Nasal cavity respiratory epithelium epithelial cell of viscerocranial mucosa (primary cell): ENCODE measurements at places on chromosomes 3 and 15. TPM values are rescaled to one million over a fixed set of nuclear protein-coding genes. Genes with fewer than 3 reads are reported as not detected.

Gene PPP1R14D
- not detected in 2 replicates for total RNA-seq

Gene ARL6IP5
- total RNA-seq = 41.0 and 97.0 TPM in 2 replicates

Gene CFAP161
- total RNA-seq = under 0.01 and 0.07 TPM in 2 replicates

Gene ISLR2
- under 0.01 and 0.14 TPM in 2 replicates for total RNA-seq

Gene LNP1
- total RNA-seq = 1.00 and 1.4 TPM in 2 replicates

Gene SNX22
- under 0.01 and 0.07 TPM in 2 replicates for total RNA-seq

Gene SLC38A3
- not detected in 2 replicates for total RNA-seq

Gene EPHB1
- total RNA-seq = under 0.01 and 0.07 TPM in 2 replicates

Gene CASR
- not detected in 2 replicates for total RNA-seq

Gene POTEB2
- not detected in 2 replicates for total RNA-seq

Gene AMIGO3
- total RNA-seq = not detected in 2 replicates

Gene THBS1
- total RNA-seq = 231 and 276 TPM in 2 replicates

Gene CFAP92
- total RNA-seq = 0.34 and 0.36 TPM in 2 replicates

Gene CLDN11
- 0.34 and 0.43 TPM in 2 replicates for total RNA-seq

Gene IGSF10
- under 0.01 TPM in 2 replicates for total RNA-seq

Gene DNAH1
- total RNA-seq = 0.68 and 1.9 TPM in 2 replicates

Gene PROS1
- total RNA-seq = 4.1 and 19.1 TPM in 2 replicates

Gene PIGZ
- 0.34 and 1.3 TPM in 2 replicates for total RNA-seq

Gene HRH1
- 5.1 and 7.7 TPM in 2 replicates for total RNA-seq

Gene A4GNT
- total RNA-seq = not detected in 2 replicates

Gene MORC1
- not detected in 2 replicates for total RNA-seq

Gene TGM5
- 1.0 and 1.5 TPM in 2 replicates for total RNA-seq

Gene SYNPR
- total RNA-seq = not detected in 2 replicates

Gene CHDH
- under 0.01 and 0.21 TPM in 2 replicates for total RNA-seq

Gene FRMD4B
- total RNA-seq = 52.8 and 70.1 TPM in 2 replicates
